ENCODE measurements at places on chromosomes 5 and 9.

- no peak for DNase-seq
These were observed 108.7 kb downstream of the SNCAIP start for GRCh38 chr5:122420537-122421236.

- no peak for DNase-seq
These were observed 5.4 kb downstream of the GOLM1 start for GRCh38 chr9:86093788-86094555.

DNA sequence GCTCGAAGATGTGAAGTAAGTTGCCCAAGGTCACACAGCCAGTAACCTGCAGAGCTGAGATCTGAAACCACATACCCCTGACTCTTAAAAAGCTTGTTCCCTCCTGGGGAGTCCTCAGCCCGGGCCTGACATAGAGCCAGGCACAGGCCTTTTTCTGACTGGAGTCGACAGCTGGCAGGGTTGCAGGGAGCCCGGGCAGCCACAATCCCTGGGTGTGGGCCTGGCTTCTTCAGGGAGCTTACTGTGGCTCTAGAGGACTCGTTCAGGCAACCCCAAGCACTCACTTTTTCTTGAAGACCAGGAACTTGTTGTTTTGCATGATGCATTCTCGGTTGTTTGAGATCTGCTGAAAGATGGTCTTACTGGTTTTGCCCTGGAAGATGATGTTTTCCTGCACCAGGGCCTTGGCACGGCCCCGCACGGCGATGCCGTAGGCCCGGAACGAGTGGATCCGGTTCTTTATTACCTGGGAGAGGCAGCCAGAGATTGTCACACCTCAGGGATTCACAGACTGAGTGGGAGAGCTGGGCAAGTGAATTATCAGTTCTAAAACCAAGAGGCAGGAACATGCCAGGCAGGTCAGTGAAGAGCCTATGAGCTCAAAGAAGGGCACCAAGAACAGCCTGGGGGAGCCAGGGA lies 30.0 kb downstream of the POLR1E start:
- no peak for DNase-seq

DNA sequence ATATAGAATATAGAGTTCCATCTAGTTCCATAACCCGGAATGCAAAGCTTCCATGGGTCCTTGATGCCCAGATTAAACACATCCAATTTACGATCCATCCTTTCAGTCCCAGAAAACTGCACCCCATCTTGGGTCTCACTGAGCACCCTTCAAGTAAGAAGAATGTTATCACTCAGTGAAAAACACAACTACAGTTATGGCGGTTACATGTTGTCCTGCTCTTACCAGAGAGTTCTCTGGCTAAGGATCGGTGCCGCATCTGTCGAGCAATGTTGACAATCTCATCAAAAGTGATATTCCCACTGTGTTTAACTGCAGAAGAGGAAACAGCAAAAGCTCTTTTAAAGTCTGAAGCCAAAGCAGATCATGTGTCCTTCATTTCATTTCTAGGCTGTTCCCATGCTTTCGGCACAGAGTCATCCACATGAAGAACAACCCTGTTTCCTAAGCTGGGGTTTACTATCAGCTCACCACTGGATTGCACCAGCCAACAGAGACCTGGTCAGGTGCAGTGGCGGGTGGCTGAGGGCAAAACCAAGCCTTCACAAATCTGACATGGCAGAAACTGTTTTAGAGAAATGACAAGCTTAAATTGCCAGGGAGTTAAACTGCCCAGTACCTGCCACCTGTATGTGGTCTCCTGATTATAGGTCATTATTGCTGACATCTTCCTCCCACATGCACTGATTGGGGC lies 2.9 kb downstream of the RPL12 start:
- no peak for DNase-seq

GRCh38 chr5:135437796-135438560 lies 9.2 kb downstream of the DCANP1 start:
- DNase-seq = no peak

- DNase-seq = no peak
These were observed 43.8 kb upstream of the FCN1 start for GRCh38 chr9:134961331-134962064.

GRCh38 chr5:122882831-122883230 lies 37.4 kb downstream of the SNX24 start:
- no peak for DNase-seq

DNA sequence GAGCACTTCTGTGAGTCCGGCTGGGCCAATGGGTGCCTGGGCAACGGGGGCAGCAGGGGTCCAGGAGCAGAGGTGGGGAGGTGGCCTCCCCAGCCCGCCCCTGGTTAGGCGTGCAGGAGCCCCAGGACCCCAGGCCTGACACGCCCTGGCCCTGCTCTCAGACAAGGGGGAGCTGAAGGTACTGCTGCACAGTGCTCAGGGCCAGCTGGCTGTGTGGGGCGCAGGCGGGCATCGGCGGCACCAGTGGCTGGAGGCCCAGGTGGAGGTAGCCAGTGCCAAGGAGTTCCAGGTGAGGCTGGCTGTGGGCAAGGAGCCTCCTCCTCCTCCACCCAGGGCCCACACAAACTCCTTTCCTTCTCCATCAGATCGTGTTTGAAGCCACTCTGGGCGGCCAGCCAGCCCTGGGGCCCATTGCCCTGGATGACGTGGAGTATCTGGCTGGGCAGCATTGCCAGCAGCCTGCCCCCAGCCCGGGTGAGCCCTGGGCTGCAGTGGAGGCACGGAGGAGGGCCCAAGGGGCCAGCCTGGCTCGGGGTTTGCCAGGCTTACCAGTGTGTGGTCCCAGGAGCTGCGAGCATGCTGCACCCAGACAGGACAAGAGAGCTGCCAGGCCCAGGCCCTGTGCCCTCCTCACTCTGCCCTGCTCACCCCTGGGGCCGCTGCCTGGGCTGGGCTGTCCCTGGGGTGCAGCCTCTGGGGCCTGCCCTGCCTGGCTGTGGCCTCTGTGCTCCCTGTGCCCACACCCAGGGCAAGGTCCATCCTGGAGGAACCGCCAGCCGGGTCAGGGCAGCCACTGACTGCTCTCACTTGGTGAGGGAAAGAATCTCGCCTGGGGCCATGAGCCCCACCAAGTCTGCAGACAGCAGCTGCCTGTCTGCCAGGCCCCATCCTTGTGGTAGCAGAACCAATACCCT lies 7.0 kb downstream of the MAMDC4 start:
- no peak for DNase-seq

- DNase-seq = no peak
These were observed 25.4 kb upstream of the SARDH start for GRCh38 chr9:133763272-133764183.

DNA sequence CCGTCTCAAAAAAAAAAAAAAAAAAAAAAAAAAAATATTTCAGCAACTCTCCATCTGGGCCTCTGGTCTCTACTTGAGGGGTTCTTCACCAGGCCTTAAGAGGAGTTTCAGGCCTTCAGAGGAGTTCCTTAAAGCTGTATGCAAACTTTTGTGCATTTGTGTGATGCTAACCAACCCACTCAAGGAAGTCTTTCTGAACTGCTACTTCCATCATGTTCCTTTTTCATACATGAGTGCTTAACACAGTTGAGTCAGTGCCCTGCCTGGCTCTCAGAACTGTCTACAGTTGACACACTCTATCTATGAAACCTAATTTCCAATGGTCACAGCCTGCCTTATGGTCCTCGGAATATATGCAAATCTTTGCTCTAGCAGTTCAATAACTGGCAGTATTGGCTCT lies 146.5 kb downstream of the MEF2C start:
- no peak for DNase-seq

GRCh38 chr9:128288273-128289004 lies 12.4 kb downstream of the SWI5 start:
- no peak for DNase-seq

GRCh38 chr5:179825655-179826182 lies 5.0 kb downstream of the SQSTM1 start:
- no peak for DNase-seq

DNA sequence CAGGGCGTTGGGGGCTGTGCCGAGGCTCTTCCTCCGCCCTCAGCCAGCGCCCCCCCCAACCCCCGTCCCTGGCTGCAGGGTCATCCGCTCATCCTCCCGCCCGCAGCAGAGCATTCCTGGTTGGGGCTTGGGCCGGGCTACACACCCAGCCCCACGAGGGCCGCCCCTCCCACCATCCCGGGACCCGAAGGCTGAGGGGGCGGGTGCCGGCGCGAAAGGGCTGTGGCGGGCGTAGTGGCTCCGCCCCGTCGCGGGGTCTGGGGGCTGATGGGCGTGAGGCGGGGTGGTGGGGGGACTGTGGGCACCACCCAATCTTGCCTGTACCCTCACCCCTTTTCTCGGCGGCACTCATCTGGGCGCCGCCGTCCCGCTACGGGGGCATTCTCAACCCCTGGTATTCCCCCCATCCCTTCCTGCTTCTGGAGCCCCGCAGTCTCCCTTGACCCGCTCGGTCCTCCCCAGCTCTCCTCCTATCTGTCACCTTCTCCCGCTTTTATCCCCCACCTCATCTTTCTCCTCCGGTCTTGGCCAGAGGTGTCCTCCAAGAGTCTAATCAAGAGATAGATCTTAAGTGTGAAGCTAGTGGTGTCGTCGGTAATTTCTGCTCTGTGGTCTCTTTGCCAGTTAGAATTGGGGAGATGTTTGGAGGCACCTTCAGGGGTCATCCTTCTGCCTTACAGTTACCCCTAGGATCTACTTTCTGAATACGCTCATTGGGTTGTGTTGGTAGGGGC lies 1.6 kb downstream of the FER start:
- DNase-seq = no peak

DNA sequence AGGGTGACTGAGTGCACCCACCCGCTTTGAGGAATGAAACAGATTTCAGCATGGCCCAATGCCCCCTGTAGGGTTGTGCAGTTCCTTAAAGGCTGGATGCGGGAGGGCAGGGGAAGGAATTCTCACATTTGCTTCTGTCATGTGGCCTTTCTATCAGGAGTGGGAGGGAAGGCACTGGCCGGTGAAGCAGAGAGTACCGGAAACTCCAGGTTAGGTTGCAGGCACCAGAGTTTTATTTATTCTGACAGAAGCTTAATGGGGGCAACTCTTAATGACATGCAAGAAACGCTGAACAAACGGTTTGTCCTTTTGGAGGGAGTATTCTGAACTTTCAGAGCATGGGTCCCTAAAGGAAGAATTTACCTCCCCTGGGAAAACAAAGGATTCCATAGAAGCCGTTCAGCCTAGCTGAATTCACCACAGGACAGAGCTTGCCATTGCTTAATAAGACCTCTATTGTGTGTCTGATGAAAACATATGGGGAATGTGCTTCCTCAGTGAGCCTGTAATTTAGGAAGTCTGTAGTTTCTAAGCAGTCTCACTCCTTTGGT lies 44.1 kb upstream of the EQTN start:
- DNase-seq = no peak

DNA sequence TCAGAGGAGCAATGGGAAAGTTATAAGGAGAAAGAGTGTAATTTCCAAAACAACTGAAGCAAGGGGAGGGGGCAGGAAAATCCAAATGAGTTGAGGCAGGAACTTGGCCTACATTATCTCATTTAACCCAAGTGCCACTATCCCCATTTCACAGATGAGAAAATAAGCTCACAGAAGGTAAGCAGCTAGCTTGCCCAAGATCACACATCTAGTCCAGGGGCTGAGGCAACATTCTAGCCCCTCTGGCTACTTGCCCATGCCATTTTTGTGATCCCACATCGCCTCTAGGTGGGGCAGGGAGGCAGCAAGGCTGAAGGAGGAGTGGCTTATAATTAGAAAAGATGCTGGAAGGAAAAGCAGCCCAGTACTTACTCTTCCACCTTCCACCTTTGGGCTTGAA lies 2.6 kb upstream of the PSIP1 start:
- DNase-seq = no peak

DNA sequence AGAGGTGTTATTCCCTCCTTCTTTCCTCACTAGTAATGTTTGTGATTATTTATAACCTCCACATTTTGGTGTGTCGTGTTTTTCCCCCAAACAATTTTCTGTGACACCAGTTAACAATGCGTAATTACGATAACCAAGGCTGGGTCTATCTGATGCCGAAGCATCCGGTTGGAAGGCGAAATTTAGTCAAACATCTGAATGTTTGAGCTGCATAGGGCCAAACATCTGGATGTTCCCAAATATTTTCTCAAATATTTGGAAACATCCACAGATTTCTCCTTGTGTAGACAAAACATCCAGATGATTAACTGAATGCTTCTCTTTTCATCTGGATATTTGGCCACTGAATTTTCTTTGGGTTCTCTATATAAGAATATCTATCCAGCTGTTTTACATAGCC lies 371.7 kb downstream of the NFIB start:
- DNase-seq = no peak
